ENCODE measurements at places on chromosomes 2 and 18.

DNA sequence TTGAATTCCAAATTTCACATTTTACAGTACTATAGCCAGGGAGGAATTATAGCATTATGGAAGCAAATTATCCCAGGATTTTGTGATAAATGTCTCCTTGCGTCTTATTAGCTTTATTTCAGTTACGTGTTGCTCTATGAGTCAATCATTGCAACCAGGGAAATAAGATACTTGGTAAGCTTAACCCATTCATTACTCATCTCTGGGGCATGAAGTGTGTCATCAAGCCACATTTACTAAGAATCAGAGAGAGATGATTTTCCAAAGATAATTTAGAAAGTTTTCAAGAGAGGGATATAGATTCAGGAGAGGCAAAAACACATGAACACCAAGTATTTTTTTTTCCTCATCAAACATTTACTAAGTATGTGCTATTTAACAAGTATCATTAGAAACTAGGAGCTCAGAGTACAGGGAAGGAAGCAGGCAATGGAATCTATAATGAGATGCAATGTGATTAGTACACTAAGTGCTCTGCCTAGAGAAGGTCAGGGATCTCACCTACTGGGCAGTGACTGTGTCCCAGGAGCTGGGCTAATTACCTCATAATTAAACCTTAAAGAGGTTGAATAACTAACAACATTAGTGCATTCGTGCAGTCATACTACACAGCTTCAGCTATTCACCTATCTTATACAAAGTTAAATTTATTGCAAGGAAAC, 217.8 kb upstream of the NXPH2 start:
- DNase-seq = no peak

GRCh38 chr2:31404302-31404701, 10.2 kb downstream of the XDH start:
- DNase-seq = no peak

DNA sequence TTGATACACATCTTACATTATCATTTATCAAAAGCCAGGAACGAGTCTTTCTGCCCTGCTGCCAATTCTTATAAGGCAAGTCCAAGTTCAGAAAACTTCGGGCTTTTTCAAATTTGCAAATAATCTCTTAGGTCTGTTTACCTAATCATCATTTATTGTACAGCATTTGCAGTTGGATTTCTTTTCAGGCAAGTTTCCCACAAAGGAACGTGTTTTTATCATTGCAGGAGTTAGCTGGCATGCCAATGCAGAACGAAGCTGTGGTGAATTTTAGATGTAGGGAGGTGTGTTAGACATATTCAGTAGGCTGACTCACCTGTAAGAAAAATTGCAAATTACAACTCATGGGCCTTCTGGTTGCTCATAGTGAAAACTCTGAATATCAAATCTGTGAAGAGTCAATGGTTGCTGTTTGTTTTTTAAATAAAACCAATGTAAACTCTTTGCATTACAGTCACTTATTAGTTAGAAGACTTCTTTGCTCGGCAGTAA, 209.6 kb downstream of the SRBD1 start:
- no peak for DNase-seq

DNA sequence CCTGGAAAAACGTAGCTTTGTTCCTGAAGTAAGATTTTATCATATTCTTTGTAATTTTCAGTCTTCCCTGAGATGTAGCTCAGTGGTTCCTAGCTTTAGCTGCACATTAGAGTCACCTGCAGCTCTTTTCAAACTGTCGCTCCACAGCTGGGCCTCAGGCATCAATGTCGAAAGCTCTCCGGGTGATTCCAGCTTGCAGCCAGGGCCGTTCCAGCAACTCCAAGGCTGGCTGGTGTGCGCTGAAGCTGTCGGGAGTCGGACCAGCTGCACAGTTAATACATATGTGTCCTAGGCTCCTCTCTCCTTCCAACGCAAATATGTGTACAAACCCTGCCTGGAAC, 609 bp upstream of the ZNF2 start:
- DNase-seq = no peak

DNA sequence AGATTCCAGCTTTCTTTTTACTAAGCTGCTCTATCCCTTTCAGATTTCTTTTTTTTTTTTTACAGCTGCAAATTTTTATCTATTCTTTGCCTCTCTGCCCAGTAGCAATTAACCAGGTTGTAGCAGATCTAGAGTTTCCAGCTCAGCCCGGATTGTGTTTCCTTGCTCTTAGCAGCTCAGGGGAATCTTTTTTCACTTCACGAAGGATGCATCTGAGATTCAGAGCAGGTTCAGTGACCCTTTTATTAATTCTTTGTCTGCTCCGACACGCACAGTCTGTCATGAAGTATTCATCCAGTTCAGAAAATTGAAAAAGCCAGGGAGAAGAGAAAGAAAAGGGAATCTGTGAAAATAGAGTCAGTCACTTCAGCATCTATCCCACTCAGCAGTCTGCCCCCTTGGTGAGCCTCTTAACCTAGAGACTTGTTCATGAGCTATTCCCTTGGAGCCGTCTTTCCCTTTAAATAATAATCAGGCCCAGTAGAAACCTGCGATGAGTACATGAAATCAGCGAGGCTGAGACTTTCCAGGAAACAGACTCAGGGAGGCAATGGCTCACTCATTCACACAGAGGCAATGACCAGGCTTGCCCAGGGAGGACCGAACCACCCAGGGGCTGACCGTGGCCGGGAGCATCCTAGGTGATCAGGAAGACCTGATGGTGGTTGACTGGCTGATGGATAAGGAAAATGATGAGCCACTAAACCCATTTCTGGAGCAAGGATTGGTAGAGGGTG, 103.4 kb upstream of the ITGA6 start:
- no peak for DNase-seq

DNA sequence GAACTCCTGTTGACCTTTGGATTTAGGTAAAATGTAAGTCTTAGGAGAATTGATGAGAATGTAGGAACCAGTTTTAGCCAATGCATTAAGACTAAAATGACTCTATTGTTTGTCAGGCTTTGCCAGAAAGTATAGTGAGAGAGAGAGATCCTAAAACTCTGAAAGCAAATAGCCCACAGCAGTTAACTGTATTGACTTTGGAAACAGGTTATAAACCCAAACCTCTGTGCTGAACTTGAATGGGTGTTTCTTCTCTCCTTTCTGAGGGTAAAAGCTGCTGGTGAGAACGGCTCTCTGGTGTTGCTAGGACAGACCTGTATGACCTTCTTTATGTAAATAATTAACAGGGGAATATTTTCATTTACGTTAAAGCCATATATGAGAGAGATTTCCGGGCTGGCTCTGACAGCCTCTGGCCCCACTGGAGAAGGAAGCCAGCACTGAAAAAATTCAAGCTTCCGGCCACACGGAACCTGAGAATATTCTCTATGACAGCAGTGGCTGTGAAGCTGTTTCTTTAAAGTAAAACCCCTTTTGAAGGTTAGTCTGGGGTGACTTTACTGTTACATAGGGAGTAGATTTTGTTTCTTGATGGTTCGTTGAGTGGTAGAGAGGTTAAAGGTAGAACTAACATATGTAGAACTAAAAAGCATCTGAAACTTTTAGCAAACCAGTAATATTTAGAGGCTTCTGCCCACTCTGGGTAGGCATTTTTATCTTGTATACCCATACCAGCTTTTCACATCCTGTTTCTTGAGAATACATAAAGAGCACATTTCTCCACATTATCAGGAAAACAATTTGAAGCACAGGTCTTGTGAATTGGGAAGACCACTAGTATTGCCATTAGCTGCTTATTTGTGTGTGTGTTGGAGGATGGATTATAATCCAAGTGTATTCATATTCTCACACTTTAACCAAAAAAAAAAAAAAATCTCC, 123.8 kb downstream of the SPTBN1 start:
- no peak for DNase-seq

DNA sequence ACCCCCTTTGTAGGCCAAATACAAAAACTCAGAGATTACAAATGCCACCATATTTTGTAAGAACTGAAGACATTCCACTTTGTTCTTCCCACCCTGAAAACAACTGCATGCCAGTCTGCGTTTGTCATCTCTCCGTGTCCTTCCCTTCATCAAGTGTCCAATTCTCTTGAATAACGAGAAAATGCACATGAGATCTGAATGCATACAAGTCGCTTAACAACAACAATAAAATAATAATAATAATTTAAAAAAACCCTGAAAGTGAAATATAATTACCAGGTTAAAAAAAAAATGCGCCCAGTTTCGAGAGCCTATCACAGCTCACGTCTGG, 2.0 kb upstream of the SETBP1 start:
- no peak for DNase-seq

DNA sequence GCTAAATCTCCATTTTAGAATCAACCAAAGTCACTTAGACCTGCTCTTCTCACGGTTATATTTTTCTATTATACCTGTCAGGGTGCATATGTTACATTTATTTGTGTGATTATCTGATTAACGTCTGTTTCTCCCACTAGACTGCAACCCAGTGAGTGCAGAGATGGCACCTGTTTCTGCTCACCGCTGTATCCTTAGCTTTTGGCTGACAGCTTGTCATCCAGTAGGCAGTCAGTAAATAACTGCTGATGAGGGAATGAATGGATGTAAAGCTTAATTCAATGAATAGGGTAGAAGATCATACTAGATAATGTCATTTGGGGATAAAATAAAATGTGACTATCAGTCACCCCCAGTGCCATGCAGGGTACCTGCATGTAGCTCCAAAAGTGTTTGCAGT, 6.9 kb upstream of the CHRNA1 start:
- DNase-seq = no peak

DNA sequence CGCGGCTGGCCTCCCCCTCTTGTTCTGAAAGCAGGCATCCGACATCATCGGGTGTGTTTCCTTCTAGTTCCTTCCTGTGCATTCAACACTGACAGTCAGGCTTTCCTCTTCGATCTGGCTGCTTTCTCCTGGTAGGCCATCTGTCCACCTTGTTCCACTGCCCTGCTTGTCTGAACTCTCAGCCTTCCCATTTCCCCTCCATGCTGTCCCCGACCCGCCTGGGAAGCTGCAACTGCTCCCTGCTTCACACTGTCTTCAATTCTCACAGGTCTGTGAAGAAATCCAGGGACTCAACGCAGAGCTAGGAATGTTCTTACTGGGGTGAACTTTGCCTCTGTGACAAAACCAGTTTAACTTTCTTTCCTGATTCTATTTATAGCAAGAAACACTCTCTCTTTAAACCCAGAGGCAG, 43.0 kb downstream of the KIF3C start:
- DNase-seq = no peak

GRCh38 chr2:168884975-168885374, 5.3 kb downstream of the SPC25 start:
- no peak for DNase-seq

DNA sequence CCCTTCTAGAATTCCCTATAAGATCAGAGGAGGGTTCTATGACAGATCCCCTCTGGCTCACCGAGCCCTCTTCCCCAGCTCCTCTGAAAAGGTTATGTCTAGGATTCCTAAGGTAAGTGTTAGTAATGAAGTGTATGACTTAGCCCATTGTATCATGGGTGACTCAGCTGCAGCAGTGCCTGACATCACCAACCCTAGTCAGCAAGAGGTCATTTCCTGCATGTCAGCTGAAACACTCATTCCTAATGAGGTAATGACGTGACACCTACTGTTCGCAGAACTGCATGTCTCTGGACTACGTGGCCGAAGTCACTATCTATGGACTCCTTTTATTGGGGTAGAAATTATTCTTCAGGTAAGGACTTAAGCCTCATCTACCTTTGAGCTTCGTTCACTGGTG, 196.1 kb upstream of the MYT1L start:
- peak; percentile 2 for DNase-seq

- peak; percentile 81 for DNase-seq
These were observed 126.6 kb downstream of the UBE2E3 start for GRCh38 chr2:181106789-181107627.

GRCh38 chr2:82278416-82278815, 1973.9 kb upstream of the LRRTM1 start:
- no peak for DNase-seq

DNA sequence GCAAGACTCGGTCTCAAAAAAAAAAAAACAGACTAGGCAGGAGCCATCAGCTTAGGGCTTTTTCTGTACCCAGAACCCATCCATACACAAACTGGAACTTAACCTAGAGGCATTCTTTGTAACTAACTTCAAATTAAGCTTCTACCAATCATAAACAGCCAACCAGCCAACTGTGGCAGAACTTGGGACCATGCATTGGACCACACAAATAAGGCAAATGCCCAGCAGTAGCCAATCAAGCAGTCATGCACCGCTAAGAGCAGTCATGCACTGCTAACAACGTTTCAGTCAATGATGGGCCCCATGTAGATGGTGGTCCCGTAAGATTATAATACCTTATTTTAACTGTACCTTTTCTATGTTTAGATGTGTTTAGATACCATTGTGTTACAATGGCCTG, 22.7 kb downstream of the TUBB6 start:
- DNase-seq = no peak

DNA sequence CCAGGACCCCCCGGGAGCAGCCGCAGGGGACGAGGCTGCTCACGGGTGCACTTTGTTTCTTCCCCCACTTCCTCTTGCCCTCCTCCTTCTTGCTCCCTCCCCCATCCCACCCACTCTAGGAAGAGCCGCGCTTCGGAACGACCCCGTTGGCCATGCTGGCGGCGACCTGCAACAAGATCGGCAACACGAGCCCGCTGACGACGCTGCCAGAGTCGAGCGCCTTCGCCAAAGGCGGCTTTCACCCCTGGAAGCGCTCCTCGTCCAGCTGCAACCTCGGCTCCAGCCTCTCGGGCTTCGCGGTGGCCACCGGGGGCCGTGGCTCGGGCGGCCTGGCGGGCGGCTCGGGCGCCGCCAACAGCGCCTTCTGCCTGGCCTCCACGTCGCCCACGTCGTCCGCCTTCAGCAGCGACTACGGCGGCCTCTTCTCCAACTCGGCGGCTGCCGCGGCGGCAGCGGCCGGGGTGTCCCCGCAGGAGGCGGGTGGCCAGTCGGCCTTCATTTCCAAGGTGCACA, 1.3 kb downstream of the SP9 start:
- DNase-seq = no peak

DNA sequence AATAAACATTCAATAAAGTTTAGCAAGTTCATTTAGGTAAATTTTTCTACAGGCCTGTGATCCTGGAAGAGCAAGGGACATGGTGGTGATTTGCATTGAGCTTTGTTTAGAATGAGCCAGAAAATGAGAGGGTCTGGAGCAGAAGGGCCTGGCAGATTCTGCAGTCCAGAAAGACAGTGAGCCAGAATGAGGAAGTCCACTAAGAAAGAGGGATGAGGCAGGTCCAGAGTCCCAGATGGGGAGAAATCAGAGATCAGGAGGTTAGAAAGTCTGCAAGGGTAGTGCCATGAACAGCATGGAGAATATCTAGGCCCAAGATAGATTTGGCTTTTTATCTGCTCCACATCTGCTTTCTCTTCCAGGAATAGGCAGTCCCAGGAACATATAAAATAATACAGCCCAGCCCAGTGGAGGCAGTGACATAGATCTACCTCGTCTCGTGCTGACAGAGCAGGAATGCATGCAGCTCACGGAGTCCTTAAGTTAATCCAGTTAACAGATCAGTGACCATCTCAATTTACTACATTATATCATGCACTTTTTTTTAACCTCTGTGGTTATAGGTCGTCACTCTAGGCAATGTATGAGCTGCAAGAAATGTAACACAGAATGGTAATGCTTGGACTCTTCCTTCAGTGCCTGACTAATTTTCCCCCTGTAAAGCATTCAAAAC, 429.0 kb downstream of the SUCLG1 start:
- no peak for DNase-seq

GRCh38 chr2:211248841-211249240, 692.4 kb downstream of the CPS1 start:
- no peak for DNase-seq

GRCh38 chr2:28606986-28607441, 111.2 kb downstream of the PLB1 start:
- DNase-seq = no peak

- DNase-seq = no peak
These were observed 115.3 kb downstream of the FHOD3 start for GRCh38 chr18:36412778-36413177.

All from kidney capillary endothelial cell (primary cell).